ENCODE measurements at places on chromosomes 5 and 9. TPM values are rescaled to one million over a fixed set of nuclear protein-coding genes. Genes with fewer than 3 reads are reported as not detected.

PCDHGA7 gene
- total RNA-seq = 2.3 TPM

SLC34A1 gene
- not detected for total RNA-seq

WDR31 gene
- 0.83 TPM for total RNA-seq

GPRIN1 gene
- 9.6 TPM for total RNA-seq

IL4 gene
- not detected for total RNA-seq

SPINK5 gene
- total RNA-seq = not detected

PDGFRB gene
- 26.1 TPM for total RNA-seq

SOWAHA gene
- total RNA-seq = 0.11 TPM

PCDHB13 gene
- total RNA-seq = 6.4 TPM

GOLM1 gene
- 25.6 TPM for total RNA-seq

PCDHGC5 gene
- 2.0 TPM for total RNA-seq

IFNB1 gene
- total RNA-seq = not detected

ELOVL7 gene
- total RNA-seq = 0.13 TPM

ANAPC2 gene
- total RNA-seq = 30.6 TPM

MTX3 gene
- 32.0 TPM for total RNA-seq

KCNV2 gene
- not detected for total RNA-seq

GAPT gene
- not detected for total RNA-seq

PCDHB5 gene
- total RNA-seq = 0.36 TPM

DNA sequence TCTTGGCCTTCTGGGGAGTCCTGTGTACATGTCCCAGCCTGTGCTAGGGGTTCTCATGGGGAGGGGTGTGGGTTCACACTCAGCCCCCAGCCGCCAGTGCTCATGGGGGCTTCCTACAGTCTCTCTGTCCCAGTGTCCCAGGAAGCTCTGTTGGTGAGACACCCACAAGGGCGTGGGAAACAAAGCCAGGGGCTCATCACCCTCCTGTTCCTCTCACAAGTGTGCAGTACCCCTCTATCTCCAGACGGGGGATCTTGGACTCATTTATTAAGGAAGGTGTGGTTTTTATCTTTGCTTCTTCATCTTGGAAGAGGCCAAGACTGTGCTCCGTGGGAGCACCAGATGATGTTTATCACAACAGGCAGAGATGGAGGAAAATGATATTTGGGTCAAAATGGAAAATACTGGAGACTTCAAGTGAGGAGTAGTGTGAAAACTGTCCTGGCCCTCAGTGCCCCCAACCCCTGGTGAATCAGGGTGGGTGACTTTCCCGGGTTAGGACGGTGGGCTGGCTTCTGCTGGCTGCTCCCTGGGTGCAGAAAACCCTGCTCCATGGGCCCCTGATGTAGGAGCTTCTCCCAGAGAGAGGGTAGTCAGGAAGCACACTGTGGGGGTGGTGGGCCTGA is 15.2 kb downstream of the TMEM171 start:
- DNase-seq = peak; percentile 78

- no peak for DNase-seq
These were observed 132.3 kb downstream of the ZNF608 start for GRCh38 chr5:124614105-124614504.

GRCh38 chr5:128234928-128235641 is 151.5 kb downstream of the SLC12A2 start:
- DNase-seq = no peak

DNA sequence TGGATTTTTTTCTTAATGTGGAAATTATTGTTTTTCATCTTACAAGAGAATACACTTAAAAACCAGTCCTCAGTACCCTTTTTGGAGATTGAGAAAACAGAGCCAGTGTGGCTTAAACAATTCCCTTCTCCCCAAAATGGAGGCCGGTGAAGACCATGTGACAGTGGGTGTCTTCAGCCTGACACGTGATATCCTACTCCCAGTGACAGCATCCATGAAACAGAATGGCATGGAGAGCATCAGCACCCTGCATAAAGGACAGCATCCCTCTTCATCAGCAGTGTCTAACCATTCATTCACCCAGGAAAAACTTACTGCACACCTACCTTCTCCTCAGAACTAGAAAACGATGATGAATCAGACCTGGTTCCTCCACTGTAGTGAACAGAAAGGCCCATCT is 103.4 kb upstream of the RAI14 start:
- DNase-seq = no peak

DNA sequence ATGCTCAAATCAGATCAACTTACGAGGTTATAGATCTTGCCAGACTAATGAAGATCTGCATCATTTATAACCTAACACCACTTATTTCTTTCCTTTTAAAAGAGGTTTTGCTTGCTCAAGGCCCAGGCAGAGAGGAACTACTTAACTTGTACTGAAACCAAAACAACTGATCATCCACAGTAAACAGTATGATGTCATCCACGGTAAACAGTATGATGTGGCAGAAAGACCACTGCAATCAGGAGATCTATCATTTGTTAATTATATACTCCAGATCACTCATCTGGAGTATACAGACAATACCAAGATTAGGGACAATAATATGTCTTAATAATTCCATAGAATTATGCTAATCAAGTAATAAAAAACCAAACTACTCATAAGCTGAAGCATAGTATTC is 116.8 kb downstream of the ADAMTS6 start:
- peak; percentile 26 for DNase-seq

- peak; percentile 45 for DNase-seq
These were observed 174.5 kb downstream of the FGF18 start for GRCh38 chr5:171593976-171594375.

- DNase-seq = no peak
These were observed 740.1 kb upstream of the FAM174A start for GRCh38 chr5:99795031-99795430.

DNA sequence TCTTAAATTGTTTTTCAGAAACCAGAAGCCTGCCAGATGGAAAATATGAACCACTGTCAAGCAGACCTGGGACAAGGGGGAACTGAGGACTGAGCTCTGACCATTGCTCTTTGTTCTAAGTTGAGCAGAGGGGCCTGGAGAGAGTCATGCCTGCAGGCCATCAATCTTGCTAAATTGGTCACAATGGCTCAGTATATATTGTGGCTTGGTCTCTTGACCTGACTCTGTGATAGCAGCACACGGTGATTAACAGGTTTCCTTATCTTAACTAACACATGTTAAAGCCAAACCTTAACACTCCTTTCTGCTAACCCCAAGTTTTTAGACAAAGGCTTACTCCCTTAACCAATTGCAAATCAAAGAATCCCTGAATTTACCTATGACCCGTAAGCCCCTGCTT is 1281.2 kb upstream of the NUDT12 start:
- no peak for DNase-seq

GRCh38 chr5:54669285-54669684 is 151.7 kb downstream of the SNX18 start:
- DNase-seq = peak; percentile 80

DNA sequence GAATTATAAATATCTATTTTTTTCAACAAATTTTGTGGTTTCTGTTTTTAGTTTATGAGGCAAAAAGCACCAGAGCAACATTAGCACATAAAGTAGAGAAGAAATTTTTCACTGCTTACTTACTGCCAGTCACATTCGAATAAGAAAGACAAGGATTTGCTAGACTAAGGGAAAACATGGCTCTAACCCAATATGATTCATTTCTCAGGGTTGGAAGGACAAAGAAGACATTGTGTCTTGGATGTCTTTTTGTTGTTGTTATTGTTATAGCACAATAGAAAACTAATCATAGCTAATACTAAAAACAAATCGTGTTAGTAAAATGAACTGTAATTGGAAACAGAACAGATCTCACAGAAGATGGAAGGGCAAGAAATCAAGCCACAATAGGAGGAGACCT is 90.9 kb upstream of the SLCO6A1 start:
- peak; percentile 25 for DNase-seq

- DNase-seq = no peak
These were observed 456.3 kb upstream of the WWC1 start for GRCh38 chr5:167835146-167835545.

DNA sequence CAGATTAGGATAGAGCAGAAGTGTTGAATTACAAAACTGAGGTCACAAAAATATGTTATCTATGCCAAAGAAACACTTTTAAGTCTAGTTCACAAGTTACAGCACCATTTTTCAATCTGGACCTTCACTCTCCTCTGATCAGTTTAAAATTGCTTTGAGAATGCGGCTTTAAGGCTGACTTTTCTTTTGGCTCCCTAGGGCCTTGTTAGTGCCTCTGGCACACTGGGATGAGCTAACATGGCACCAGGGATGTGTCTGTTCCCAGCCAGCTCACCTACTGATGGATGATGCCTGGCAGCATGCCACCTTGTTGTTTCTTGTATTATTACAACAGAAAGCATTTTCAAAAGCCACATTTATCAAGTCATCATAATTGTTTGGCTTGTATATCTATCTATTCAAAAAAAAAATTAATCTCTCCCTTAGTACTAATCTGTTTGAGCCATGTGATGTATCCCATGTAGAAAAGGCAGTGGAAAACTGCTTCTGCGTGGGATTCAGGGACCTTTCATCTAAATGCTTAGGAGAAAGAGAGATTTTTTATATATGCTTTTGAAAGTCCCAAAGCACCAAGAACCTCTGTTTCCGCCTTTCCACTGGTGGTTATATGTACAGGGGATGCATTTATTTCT is 46.6 kb downstream of the ADAMTSL1 start:
- peak; percentile 28 for DNase-seq

DNA sequence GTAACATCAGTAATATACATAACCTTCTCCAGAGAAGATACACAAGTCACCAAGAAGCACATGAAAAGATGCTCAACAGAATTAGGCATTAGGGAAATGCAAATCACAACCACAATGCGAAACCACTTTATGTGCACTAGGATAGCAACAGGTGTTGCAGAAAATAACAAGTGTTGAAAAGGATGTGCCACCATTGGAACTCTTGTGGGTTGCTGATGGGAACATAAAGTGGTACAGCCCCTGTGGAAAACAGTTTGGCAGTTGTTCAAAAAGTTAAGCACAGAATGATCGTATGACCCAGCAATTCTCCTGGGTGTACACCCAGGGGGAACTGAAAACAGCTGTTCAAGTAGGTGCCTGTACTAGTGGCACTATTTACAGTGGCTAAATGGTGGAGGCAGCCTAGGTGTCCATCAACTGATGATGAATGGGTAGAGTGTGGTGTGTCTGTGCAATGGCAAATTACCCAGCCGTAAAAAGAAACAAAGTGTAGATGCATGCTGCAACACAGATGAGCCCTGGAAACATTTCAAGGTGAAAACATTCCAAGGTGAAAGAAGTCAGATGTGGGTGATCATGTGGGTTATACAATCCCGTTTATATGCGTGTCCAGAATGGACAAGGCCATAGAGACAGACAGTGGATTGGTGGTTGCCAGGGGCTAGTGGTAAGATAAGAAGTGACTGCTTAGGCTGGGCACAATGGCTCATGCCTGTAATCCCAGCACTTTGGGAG is 27.2 kb downstream of the CCDC69 start:
- DNase-seq = peak; percentile 68

GRCh38 chr9:134138292-134138691 is 2.4 kb downstream of the WDR5 start:
- no peak for DNase-seq

- no peak for DNase-seq
These were observed 70.5 kb downstream of the IRX2 start for GRCh38 chr5:2680979-2681378.

- DNase-seq = no peak
These were observed 60.8 kb downstream of the SEMA4D start for GRCh38 chr9:89436963-89437625.

DNA sequence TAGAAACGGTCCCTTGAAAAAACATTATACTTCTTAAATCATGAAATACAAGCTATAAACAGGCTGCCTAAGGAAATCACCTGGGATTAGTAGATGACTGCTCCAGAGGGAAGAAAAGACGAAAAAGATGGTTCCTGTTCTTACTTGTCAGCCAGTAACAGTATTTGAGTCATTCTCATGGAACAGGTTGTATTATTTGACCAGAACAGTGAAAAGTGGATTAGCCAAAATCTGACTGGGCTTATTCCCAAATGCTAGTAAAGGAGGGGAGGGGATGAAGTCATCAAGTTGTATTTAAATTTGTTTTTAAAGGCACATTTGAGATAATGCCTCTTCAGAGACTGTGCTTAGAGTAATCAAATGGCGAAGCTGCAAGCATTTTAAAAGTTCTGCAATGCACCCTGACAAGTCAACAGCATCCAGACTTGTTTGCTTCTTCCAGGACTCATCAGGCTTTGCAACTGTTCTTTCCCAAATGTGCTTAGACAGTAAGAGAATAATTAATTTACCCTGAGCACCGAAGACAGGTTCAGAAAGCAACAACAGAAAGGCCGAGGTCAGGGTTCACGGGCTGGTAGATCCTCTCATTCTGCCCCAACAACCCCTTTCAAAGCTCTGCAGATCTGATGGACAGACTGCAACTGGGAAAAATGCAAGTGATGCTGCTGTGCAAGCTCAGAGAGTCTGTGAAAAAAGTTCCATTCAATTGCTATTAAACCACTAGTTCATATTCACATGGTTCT is 800.6 kb downstream of the KCTD16 start:
- DNase-seq = no peak

- no peak for DNase-seq
These were observed 12.2 kb downstream of the SLC1A1 start for GRCh38 chr9:4502444-4502843.

GRCh38 chr9:136133191-136133958 is 14.7 kb upstream of the TMEM250 start:
- DNase-seq = peak; percentile 41

GRCh38 chr9:12065686-12066085 is 627.5 kb upstream of the TYRP1 start:
- DNase-seq = no peak

- DNase-seq = no peak
These were observed 324.8 kb downstream of the PRELID2 start for GRCh38 chr5:145510324-145510723.

Measured in myocyte (in vitro differentiated cells).